ENCODE measurements at places on chromosomes 2 and 18.

DNA sequence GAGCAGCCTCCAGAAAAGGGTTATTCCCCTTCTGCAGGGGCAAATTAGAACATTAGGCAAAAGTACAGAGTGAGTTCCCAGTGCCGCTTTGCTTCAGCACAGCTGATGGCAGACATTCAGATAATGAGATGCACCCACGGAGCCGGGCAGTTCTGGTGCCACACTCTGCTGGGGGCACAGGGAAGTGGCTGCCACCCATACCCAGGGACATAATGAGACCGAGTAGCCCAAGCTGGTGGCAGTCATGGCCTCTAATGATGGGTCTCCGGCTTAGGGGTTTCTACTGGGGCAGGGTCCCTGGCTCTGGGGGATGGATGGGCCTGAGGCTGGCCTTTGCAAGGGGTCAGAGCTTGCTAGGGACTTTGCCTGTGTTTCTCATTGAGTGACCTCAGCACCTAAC, 26.2 kb downstream of the GLI2 start:
- no peak for DNase-seq

DNA sequence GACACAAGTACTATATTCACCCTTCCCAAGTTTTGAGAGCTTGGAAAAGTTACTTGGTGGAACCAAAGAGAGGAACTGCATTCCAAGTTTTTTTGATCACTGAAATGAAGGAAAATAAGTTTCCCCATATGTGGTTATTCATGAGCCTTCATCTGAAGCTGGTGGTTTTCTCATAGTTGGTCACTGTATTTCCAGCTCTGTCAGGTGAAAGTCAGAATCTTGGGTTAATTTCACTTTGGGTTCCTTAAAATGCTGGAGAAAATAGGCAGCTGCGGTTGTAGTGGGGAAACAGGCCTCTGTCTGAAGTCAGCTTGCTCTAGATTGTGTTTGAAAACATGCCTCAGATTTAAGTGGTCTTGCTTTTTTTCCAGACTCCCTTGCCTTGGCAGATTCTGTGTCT, 200.5 kb downstream of the HRH4 start:
- no peak for DNase-seq

DNA sequence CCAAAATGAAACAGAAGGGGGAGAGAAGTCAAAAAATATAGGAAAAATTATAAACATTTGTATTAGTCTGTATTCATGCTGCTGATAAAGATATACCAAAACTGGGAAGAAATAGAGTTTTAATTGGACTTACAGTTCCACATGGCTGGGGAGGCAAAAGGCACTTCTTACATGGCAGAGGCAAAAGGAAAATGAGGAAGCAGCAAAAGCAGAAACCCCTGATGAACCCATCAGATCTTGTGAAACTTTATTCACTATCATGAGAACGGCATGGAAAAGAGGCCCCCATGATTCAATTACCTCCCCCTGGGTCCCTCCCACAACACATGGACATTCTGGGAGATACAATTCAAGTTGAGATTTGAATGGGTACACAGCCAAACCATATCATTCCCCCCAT, 79.1 kb downstream of the ZRANB3 start:
- no peak for DNase-seq

- no peak for DNase-seq
These were observed 17.7 kb upstream of the EN1 start for GRCh38 chr2:118865106-118865505.

GRCh38 chr2:209145941-209146681, 277.7 kb upstream of the MAP2 start:
- DNase-seq = no peak

GRCh38 chr2:164012581-164012980, 276.8 kb upstream of the FIGN start:
- no peak for DNase-seq

GRCh38 chr18:49161627-49162026, 210.9 kb upstream of the SMAD7 start:
- no peak for DNase-seq

DNA sequence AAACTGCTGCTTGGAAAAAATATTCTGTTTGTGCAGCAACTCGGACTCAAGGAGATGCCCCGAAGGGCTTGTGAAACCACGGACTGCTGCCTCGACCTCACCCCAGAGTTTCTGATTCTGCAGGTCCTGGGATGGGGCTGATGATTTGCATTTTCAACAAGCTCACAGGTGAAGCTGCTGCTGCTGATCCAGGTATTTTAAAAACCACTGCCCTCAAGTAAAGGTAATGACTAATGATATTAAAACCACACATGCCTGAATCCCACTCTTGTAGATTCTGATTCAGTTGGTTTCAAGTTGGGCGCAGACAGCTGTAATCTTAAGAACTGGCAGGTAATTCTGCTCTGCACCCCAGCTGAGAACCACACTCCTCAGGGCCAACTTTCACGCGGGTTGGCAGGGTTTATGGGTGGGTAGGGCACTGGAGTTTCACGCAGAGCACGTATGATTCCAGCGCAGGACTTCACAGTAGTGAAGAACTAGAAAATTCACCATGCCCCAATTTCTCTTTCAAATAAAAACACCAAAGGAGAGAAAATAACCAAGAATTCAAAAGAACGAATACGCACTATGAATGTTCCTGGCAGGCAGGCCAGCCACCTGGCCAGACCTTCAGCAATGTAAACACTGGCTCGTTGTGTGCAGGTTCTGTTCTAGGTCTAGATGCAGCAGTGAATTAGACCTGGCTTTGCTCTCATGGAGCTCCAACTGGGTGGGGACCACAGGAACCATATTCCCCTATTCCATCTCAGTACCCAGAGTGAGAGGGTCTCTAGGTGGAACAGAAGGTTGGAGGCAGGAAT, 74.6 kb upstream of the ZFP36L2 start:
- no peak for DNase-seq

GRCh38 chr2:170177950-170178781, at the start of gene MYO3B:
TSS of gene MYO3B (plus strand) at chr2:170178147. CDS start at chr2:170178288, 141 bp downstream.
- no peak for DNase-seq

GRCh38 chr2:207854484-207855440, 85.1 kb upstream of the FZD5 start:
- DNase-seq = no peak

Data from stimulated activated CD8-positive, alpha-beta memory T cell treated with anti-CD3 and anti-CD28 coated beads, Interleukin-7, amount 100 ng/mL, for 1 hour (primary cell).